Endothelial cell of umbilical vein (primary cell): ENCODE measurements at places on chromosomes 16 and 17. TPM values are rescaled to one million over a fixed set of nuclear protein-coding genes. Genes with fewer than 3 reads are reported as not detected.

Gene CLDN7
- 24.9 and 25.7 TPM in 2 replicates for polyA plus RNA-seq

Gene IRX5
- polyA plus RNA-seq: not detected in 2 replicates

- no peak for DNase-seq
These were observed 3.8 kb downstream of the AURKB start for GRCh38 chr17:8206536-8206935.

Gene PRR29
- 0.39 and 0.60 TPM in 2 replicates for polyA plus RNA-seq
